ENCODE measurements at places on chromosomes 4 and X.

GRCh38 chr4:162458051-162458450 is 294.3 kb upstream of the FSTL5 start:
- no peak for DNase-seq

GRCh38 chr4:107468812-107469211 is 251.2 kb downstream of the PAPSS1 start:
- DNase-seq, result no peak

DNA sequence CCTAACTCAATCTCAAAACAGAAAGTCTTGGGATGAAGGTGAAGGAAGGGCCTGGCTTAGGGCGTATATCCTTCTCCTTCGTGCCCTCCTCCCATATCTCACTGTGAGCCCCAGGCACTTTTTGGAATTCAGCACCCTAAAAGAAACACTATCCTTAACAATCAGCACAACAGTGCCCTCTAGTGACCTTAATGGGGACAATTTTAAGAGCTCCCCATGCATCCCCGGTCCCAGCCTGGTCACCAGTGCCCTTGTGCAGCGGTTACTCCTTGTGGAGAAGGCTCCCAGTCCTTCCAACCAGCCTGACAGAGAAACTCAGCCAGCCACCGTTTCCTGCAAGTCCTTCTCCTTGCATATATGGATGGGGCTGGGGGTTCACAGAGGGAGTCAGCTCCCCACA is 4.2 kb downstream of the PAK3 start:
- DNase-seq, result peak; percentile 24

- no peak for DNase-seq
Measured at GRCh38 chr4:154132406-154132805, 343.5 kb upstream of the SFRP2 start.

DNA sequence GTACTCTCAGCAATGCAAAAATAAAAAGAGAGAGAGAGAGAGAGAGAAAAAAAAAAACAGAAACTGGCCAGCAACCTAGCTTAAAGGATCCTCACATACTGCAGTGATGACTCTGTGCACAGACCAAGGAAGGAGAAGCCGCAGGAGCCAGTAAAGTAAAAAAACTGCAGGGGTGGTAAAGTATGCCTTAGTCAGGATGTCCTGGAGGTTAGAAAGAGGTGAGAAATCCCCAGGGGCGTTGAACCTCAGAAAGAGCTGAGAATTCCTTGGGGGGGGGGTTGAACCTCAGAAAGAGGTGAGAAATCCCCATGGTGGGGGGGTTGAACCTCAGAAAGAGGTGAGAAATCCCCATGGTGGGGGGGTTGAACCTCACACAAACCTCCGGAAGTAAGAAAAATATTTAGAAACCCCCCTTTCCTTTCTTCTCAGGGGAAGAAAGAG is 48.0 kb downstream of the MAGEA9 start:
- DNase-seq, result no peak

DNA sequence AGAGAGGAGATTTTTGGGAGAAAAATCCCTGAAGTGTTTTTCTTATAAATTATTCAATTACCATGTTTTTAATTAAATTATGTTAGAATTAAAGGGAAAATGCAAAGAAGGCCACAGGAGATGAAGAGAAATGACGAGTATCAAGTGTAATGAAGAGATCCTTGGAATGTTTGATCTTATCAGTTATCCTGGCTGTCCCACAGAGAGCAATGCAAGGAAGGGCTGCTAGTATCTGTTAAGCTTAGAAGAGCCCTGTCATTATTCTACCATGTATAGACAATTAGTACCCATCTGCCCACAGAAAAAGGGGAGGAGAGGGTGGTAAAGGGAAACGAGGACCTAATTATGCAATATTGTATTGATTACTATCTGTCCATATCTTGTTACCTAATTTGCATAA is 257.1 kb downstream of the BANK1 start:
- DNase-seq, result no peak

DNA sequence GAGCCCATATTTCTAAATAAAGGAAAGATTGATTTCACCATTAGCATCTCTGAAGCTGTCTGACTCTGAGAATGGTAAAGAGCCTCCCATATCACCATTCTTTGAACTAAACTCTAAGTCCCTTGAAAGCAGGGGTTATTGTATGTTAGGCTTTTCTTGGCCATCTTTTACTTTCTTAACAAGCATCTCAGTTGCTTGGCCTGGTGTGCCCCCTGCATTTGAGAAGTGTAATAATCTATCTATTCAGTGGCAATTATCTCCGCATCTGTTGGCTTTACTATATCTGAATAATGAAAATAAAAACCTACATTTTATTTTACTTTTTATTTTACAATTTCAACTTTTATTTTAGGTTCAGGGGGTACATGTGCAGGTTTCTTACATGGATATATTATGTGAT is 128.3 kb upstream of the ARMCX2 start:
- DNase-seq, result no peak

- no peak for DNase-seq
Measured at GRCh38 chrX:11349661-11350337, 56.6 kb downstream of the AMELX start.
